Stimulated activated effector memory CD8-positive, alpha-beta T cell treated with anti-CD3 and anti-CD28 coated beads, Interleukin-12 subunit alpha, Interleukin-12 subunit beta, amount 100 ng/mL, for 72 hours (primary cell): ENCODE measurements at places on chromosomes 6 and 20.

- no peak for DNase-seq
Observed at GRCh38 chr6:113049190-113049589, 702.1 kb downstream of the RFPL4B start.

DNA sequence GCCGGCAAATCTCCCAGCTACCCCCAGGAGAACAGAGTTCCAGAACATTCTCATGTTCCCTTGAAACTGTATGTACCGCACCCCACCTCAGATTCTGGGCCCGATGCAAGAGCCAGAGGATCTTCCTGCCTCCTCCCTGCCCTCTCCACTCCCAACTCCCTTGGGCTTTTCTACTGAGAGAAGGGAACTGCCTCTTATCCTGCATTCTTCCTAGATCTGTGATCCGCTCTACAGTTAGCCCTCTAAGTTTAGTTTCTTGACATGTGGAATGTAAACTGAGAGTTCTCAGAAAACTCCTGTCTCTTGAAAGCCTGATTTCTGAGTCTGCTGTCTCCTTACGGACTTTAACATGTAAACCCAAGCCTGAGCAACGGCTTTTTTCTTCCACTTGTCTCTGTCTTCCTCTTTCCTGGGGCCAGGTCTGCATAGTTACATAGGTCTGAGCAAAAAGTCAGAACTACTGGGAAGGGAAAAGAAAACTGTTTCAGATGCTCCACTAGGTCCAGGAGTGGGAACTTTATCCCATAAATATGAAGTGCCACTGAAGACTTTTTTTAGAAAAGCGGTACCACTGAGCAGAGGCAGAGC lies 86.5 kb upstream of the TNFAIP3 start:
- DNase-seq = no peak

DNA sequence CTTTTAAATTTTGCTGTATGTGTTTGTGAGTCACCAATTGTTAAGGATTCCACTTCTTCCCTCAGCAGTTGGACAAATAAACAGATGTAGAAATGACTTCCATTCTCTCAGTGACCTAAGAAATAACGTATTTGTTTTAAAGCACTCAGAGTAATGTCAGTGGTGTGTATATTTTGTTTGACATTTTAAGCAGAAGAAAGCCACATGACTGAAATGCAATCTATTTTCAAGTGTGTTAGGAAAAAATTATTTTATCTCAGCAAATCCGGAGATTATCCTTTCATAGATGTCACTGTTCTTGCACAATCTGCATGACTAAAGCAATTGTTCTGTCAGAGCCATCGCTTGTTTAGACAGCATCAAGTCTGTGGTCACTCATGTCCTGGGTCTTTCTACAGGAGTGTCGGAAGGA lies 77.1 kb downstream of the JAG1 start:
- no peak for DNase-seq

- no peak for DNase-seq
Observed at GRCh38 chr20:51526106-51526470, 16.4 kb downstream of the NFATC2 start.

DNA sequence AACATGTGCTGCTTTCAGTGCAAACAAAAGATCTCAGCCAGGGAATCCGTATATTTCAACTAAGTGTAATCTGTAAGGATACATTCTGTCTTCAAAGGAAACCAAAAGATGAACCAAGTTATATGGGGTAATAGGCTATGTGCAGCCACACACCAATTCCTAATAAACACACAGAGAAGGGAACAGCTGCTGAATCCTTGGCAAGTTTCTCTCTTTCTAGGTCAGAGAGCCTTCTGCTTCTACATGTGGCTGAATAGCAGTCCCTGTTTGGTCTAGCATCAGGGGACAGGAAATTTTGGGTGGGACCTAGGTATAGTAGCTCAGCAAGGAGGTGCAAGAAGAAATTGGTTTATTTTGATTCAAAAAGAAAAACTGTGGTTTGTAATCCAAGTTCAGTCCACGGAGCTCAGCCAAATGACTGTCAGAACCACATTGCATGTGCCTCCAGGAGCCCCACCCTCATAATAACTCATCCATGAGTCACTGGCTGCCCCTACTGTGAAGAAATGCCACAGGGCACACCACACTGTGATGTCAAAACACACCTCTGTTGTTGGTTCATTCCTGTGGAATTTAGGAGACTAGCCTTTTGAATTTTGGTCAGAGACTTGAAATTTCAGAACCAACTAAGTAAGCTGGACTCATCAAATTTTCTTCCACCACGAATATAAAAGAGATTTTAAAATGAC lies 21.1 kb downstream of the SPTLC3 start:
- DNase-seq = no peak

DNA sequence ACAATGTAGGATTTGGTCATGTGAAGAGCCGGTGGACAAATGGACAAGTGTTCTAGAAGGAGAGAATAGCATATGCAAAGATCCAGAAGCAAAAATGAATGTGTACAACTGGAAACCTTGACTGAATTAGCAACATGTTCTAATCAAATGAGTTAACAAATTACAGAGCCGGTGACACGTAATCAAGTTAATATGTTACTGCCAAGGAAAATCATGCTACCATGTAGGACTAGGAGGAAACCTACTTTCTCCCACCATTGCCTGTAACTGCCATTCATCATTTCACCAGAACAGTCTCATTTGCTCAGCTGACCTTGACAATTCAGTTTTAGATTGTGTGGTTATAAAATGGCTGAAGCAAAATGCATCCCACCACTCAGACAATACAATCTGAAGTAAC lies 179.4 kb downstream of the KIF16B start:
- DNase-seq = no peak

GRCh38 chr20:38673261-38673660 lies 51.0 kb upstream of the SLC32A1 start:
- no peak for DNase-seq

GRCh38 chr20:19566226-19566945 lies 191.7 kb upstream of the RIN2 start:
- no peak for DNase-seq

GRCh38 chr6:78132671-78133410 lies 480.0 kb downstream of the MEI4 start:
- no peak for DNase-seq

GRCh38 chr6:130903007-130903406 lies 75.8 kb downstream of the SMLR1 start:
- no peak for DNase-seq

GRCh38 chr6:13395272-13396237 lies 67.2 kb upstream of the TBC1D7 start:
- DNase-seq = no peak
